Stimulated activated CD8-positive, alpha-beta memory T cell treated with anti-CD3 and anti-CD28 coated beads, Interleukin-7, amount 100 ng/mL, for 1 hour (primary cell): ENCODE measurements at places on chromosomes 5 and 9.

DNA sequence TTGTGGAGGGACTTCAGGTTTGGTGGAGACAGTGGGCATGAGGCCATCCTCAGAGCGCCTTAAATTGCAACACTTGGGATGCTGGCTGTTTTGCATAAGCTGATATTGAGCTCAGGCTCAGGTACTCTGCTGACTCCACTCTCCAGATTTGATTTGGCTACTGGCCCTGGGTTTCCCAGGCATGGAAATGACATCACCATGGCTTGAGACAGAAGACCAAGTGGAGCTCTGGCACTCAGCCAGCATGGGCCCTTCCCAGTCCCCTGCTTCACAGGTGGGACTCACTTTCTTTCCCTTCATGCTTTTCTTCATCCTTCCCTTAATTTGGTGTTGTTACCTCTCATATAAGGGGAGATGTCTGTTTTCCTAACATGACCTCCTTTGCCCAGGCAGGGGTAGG lies 72.0 kb upstream of the IL12B start:
- DNase-seq, result no peak

- DNase-seq, result no peak
These were observed 56.4 kb downstream of the LHFPL2 start for GRCh38 chr5:78591972-78592700.

DNA sequence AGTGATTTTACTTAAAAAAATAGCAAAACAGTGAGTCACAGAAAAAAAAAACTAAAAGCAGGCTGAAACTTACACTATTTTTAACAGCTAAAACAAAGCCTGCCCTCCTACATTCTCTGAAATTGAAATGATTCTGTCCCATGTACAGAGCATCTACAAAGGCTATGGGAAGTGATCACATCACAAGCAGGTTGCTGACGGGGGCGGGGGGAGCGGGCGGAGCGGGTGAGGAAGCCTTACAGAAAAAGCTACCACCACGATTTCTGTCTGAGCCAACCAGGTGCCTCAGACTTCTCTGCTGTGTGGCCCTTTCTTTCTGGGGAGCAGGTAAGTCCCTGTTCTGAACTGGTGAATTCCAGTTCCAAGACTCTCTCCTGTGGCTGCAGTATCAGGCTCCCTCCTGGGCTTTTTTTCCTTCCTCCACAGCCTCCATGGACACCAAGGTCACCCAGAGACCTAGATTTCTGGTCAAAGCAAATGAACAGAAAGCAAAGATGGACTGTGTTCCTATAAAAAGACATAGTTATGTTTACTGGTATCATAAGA lies 104.9 kb downstream of the ANKRD18B start:
- DNase-seq, result no peak

DNA sequence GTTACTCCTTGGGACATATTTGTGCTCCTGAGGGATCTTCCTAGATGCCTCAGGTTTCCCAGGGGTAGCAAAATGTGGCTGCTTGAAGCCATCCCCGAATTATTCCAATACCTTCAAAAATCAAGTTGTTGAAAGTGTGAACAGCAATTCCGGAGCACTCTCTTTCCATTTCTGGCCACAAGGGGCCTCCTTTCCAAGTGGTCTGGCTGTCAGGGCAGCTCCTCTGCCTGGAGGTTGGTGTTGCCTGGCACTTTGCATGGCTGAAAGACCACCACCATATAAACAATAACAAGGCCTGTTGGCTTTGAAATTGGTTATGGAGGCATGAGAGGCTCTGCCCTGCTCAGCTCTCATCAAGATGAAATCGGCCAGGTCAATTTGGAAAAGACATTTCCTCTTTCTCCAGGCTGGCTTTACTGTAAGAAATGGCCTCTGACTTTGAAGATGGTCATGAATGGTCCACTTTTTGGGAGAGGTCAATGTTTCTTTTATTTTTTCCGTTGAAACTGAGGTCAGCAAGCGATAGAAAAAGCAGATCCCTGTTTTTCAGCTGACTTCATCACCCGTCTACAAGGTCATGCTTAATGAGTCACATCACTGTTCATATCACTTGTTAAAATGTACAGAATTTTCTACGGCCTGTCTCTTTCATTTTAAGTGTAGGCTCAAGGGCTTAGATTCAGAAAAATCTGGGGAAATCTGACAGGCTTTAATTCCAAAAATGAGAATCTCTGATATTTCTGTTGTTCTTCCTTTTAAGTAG lies 481.1 kb upstream of the ZNF608 start:
- no peak for DNase-seq

- no peak for DNase-seq
These were observed 34.7 kb downstream of the CSNK1G3 start for GRCh38 chr5:123546657-123547056.

GRCh38 chr5:142800776-142801494 lies 30.8 kb downstream of the ARHGAP26 start:
- DNase-seq, result no peak

- no peak for DNase-seq
These were observed 101.5 kb downstream of the OXCT1 start for GRCh38 chr5:41768692-41769091.

DNA sequence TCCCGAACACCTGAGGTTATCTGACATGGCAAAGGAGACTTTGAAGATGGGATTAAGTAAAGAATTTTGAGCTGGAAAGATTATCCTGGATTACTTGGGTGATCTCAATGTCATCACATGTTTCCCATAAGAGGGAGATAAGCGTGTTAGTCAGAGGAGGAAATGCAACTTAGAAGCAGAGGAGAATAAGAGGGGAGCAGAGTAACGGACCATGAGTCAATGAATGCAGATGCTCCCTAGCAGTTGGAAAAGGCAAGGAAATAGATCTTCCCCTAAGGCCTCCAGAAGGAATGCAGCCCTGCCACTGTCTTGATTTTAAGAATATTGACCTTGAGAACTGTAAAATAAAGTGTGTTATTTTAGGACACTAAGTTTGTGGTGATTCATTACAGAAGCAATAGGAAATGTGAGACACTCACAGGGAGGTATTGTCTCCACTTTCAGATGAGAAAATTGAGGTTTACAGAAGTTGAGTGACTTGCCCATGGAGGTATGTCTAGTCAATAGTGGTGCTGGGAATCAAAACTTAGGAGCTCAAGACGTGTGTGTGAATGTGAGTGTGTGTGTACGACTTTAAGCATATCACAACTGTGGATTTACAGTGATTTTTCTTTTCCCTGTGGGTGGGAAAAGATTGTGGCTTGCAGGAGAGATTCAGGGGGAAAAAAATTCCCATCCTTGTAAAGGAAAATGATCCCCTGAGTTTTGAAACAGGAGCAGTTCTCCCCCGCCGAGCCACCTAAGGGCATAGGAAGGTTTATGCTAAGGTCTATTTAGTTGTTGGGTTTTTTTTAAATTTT lies 125.3 kb downstream of the TRIM32 start:
- no peak for DNase-seq

DNA sequence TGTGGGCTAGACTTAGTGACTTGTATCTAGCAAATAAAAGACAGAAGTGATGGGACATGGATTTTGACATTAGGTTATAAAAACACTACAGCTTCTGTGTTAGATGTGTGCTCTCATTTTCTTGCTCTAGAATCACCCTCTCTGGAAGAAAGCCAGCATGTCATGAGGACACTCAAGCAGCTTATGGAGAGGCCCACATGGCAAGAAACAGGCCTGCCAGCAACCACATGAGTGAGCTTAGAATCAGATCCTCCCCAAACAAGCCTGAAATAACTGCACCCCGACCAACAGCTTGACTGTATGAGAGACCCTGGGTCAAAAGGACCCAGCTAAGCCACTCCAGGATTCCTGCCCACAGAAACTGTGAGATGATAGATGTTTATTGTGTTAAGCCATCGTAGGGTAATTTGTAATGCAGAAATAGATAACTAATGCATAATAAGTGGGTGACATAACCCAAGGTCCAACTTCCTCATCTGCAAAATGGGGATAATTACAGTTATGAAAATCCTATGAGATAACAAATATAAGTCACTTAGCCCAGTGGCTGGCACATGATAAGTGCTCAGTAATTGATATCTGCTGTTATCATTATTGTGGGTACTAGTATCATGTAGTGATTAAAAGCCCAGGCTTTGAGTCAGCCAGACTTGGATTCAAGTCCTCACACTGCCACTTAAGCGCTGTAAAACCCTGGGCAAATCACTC lies 86.5 kb downstream of the KLHL3 start:
- no peak for DNase-seq

DNA sequence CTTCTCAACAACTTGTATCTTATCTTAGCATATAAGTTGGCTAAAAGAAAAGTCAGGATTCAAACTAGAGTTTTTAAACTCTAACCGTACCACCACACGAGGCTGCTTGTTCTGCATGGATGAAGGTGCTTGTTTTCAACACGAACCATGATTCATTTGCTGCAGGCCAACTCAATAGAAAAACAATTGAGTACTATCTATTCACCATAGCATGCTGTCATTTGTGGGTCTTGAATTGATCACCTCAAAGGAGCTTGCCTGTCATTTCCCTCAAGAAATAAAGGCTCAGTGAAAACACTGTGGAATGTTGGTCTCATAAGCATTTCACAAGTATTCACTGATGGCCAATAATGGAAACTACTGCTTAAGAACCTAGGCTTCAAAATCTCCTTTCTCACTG lies 21.0 kb upstream of the GRIA1 start:
- DNase-seq, result no peak

- no peak for DNase-seq
These were observed 81.6 kb upstream of the MRPS30 start for GRCh38 chr5:44727100-44727499.

- no peak for DNase-seq
These were observed 94.4 kb downstream of the GLDC start for GRCh38 chr9:6551136-6551535.

- DNase-seq, result no peak
These were observed 313.3 kb upstream of the PRR16 start for GRCh38 chr5:120150770-120151169.

- DNase-seq, result no peak
These were observed 13.0 kb upstream of the RIMOC1 start for GRCh38 chr5:41891066-41891707.

DNA sequence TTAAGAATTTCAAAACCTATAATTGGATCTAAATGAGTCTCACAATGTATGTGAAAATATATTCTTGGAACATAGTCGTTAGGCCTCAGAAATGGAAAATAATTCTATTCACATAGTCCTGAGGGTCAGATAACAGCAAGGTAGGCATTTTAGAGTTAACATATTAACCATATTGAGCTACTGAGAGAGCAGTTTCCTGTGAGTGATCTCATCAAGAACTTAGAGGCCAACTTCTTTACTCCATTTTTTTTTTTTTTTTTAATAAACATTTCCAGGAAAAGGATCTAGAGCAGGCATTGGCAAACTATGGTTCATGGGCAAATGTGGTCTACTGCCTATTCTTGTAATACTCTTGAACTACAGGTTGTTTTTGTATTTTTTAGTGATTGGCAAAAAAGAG lies 26.6 kb downstream of the RAB24 start:
- DNase-seq, result no peak

- DNase-seq, result no peak
These were observed 166.6 kb downstream of the RFX3 start for GRCh38 chr9:3359048-3359692.

DNA sequence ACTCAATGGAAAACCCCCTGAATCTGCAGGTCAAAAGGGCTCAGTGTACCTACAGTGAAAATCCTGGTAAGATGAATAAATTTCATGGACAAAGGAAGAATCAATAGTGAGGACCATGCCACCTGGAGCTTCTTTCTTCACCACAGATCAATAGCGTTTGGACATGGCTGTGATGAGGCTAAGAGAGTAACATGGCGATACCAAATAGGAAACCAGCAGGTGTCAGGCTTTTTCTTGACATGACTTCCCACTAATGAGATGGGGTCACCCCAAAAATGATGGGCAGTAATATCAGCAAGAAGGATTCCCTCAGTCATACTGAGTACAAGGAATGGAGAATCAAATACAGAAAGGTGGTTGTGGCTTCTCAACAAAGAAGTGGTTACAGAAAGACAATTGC lies 208.5 kb upstream of the PLPPR1 start:
- no peak for DNase-seq

GRCh38 chr5:179732918-179733771 lies 523 bp downstream of the MAML1 start:
- no peak for DNase-seq
